ENCODE measurements at places on chromosomes 5 and 9.

DNA sequence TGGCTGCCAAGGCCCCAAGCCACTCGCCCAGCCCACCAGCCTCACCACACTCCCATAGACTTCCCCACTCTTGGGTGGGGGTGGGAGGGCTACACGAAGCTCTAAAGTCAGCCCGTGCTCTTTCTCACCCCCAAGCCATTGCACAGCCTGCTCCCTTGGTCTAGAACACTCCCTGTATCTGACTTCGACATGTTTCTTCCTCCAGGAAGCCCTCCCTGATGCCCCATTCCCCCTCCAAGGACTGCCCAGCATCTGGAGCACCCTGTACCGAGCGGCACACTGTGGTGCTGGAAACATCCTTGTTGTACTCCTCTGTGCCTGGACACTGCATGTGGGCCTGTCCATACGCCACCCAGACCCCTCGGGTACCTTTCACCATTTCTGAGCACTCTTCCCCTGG, 49.4 kb upstream of the KCNMB1 start:
- no peak for DNase-seq

DNA sequence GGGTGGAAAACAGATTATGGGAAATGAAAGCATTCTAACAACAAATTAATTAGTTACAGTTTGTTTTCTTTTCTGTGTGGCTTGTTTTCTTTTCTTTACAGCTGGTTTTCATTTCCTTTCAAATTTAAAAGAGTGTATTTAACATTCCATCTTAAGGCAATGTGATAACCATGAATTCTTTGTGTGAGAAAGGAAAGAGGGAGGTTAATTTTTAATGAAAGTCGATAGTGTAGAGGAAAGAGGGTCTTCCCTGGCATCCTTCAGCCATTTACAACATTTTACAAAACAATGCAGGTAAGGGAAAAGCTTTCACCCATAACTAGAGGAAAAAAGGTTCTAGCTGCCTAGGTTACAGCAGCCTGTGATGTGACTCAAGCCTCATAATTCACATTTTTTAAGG, 43.9 kb upstream of the IL33 start:
- no peak for DNase-seq

- no peak for DNase-seq
Observed at GRCh38 chr5:170747851-170748250, 35.7 kb upstream of the GABRP start.

DNA sequence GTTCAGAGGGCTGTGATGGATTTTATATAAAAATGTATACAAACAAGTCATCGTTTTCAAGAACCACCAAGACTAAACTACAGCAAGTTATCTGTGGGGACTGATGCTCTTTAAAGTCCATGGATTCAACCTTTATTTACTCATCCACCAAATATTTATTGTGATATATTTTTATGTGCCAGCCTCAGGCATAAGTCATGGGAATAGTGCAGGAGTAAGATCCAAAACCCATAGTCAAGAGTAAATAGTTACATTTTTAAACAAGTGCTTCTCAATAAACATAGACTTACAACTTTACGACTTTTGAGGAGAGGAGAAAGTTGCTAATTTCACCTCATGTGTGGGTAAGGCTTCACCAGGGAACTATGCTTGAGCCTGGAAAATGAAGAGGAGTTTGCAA, 24.6 kb downstream of the MACIR start:
- DNase-seq: no peak

GRCh38 chr9:17081814-17082213, 53.0 kb upstream of the CNTLN start:
- no peak for DNase-seq

GRCh38 chr5:174324680-174325079, 279.2 kb downstream of the NSG2 start:
- no peak for DNase-seq

GRCh38 chr5:150653762-150654556, 7.1 kb upstream of the MYOZ3 start:
- DNase-seq: no peak

DNA sequence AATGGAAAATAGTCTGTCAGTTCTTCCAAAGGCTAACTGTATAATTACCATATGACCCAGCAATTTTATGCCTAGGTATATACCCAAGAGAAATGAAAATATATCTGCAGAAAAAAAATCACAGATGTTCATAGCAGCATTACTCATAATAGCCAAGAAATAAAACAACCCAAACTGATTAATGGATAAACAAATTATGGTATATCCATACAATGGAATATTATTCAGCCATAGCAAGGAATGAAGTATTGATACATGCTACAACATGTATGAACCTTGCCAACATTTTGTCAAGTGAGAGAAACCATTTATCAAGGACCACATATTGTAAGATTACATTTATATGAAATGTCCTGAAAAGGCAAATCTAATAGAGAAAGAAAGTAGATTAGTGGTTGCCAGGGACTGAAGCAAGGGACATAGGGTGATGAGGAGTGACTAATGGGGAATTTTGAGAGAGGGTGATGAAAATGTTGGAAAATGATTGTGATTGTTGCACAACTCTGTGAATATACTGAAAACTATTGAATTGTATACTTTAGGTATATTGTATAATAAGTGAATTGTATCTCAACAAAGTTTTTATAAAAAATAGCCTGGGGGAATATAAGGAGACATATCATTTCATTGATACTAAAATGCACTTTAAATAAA, 114.4 kb downstream of the PBX3 start:
- DNase-seq: no peak

DNA sequence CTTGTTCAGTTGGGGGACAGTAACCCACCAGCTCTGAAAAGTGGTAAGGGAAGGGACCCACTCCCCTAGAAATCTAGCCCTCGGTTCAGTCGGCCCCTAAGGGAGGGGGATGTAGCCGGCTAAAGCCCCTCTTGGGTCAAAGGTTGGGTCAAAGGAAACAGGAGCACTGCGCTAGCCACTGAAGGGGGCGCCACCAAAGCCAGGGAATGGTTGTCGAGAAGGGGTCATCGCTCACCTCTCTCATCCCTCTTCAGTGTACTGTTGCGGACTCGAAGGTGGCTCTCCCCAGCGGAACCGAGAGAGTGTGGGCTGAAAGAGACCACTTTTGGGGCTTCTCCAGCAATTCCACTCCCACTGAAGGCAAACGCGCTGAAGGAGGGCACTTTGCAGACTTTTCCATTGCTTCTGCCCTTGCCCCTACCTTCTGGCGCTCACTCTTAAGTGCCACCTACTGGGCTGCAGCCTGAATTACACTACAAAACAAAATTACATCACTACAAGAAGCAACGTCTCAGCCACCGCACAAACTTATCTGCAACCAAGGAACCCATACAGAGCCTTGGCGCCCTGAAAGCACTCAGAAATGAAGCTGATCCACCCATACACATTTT, 396.9 kb downstream of the PDE4D start:
- no peak for DNase-seq

GRCh38 chr5:1975406-1975715, 92.6 kb upstream of the IRX4 start:
- no peak for DNase-seq

DNA sequence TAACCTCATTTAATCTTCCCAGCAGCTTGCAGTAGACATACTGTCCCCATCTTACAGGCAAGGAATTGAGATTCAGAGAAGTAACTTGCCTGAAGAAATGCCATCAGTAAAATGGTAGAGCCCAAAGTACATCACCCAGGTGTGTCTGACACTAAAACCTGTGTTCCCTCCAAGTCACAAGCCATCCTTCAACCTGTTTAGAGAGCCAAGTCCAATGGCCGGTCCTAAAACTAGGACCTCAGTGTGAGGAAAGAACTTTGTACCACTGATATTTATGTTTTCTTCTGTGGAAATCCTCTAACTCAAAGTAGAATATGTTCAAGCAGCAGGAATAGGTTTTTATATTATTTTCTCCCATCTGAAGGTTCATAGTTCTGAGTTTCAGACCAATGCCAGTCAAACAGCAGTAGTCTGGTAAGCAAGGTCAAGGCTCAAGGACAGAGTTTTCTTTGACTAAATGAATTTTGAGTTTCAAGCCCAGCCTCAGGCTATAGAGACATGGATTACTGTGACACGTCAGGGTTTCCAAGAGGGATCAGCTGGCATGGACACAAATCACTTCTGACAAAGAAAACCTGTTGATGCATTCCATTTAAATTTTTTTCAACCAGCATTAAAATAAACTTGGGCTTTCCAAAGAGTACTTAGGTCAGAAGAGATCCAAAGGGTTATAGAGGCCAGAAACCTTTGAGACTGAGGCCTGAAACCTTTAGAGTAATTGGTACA, 80.9 kb upstream of the PLPP6 start:
- DNase-seq: no peak

GRCh38 chr5:111232311-111233051, 8.3 kb downstream of the CAMK4 start:
- DNase-seq: no peak

DNA sequence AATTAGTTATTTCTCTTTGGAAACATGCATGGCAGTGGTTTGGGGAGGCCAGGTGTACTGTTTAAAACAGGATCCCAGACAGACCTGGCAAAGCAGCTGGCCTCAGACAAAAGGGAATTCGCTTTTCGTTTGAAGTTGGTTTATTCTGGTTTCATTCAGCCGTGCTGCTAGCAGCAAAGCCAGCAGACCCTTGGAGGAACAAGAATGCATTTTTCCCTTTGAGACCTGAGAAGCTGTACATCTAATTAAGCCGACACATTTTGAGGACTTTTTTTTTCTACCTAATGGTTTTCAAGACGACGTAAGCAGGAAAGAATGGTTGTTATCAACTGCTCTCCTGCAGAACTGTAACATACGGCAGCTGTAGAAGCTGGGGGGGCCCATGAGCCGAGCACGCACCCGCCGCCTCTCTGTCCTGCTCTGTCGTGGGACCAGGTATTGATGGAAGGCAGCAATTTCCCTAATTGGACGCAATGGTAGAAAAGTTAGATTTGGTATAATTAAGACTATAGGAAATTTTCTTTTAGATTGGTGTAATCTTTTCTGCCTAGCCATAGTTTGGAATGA, 13.6 kb downstream of the PLEKHG4B start:
- no peak for DNase-seq

- DNase-seq: no peak
Observed at GRCh38 chr9:589723-590122, 251.8 kb upstream of the DMRT1 start.

DNA sequence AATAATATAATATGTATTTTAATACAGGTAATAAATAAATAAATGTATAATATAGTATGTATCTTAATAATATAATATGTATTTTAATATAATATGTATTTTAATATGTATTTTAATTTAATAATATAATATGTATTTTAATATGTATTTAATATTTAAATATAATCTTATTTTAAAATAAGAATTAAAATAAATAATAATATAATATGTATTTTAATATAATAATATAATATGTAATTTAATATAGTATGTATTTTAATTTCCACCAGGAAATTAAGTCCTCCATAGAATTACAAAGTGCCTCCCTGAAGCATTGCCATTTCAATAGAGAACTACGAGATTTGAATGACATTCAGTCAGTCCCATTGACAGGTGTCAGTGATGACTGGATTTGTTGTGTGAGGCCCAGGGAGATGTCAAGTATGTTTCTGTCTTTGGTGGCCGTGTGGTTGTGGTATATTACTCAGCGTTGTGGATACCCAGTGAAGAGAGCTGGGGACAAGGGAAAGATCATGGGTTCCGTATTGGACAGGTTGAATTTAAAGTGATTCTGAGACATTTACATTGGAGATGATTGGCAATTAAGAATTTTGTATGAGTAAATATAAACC, 14.2 kb upstream of the C5orf46 start:
- no peak for DNase-seq

DNA sequence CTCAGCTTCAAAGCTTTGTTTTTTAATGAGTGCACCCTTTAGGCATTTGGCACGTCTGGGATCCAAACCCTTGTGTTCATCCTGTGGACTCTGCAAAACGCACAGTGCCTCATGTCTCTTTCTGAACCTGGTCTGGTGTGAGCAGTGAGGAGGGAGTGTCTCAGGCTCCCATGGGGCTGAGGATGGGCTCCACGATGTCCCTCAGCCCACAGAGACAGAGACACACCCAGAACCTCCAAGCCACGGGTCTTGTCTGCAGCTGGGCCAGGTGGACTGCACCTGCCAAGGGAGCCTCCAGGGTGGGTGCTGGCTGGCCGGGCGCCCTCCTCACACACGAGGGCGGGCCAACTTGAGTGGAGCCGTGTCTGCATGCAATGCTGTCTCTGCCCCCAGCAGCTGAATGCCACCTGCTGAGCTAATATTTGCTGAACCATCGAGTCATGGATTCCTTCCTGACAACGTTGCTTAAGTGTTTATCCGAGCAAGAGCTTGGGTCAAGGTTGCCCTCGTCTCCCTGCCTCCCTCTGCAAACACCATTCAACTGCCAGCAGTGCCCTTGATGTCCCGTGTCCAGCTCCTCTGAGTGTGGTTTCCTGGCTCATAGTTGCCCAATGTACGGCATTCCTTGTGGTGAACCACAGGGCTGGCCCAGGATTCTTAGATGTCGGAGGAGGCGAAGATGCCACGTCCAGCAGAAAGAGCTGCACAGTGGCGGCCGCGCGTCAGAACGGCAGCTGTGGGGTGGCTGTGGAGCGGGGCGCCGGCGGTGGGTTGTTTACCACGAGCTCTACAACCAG, 31.4 kb upstream of the LPCAT1 start:
- no peak for DNase-seq

- no peak for DNase-seq
Observed at GRCh38 chr5:79318935-79319614, 83.1 kb downstream of the JMY start.

- DNase-seq: peak; percentile 76
Observed at GRCh38 chr5:150560401-150561191, 52.7 kb downstream of the NDST1 start.

DNA sequence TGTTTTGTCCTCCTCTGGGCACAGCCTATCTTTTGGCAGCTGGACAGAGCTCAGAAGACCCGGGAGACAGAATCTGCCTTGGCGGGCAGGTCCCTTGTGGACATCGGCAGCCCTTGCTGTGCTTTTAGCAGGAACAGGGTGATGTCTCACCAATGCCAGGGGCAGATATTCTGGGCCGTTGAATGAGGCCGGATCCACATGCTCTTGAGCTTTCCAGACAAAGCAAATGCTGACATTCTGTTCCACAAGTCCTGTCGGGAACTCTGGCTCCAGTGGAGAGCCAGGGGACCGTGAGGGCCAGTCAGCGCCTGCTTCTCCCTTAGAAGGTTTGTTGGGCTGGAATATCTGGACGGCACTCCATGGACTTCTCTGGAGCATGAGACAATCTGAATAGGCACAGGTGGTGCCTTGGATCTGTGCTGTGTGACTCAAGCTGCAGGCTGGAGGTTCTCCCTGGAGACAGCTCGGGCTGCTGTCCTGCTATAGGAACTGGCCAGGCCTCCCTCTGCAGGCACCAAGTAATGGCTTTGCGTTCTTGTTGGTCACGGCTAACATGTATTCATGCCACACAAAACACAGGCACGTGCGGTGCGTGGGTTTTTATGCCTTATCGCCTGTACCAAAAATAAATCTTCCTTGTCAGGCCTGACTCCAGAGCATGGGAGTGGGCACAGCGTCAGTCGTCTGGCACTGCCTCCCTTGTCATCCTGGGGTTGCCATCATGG, 80.3 kb downstream of the GADD45G start:
- DNase-seq: no peak

- no peak for DNase-seq
Observed at GRCh38 chr9:88998911-88999310, 7.6 kb downstream of the S1PR3 start.
